Forelimb muscle (tissue), 1 donor: ENCODE measurements at places on chromosomes 7 and 10.
A peak's percentile ranks its signal among the peaks of the same experiment; 100 is the strongest.

- DNase-seq: no peak
These were observed 12.6 kb downstream of the PTEN start for GRCh38 chr10:87875929-87876571.

DNA sequence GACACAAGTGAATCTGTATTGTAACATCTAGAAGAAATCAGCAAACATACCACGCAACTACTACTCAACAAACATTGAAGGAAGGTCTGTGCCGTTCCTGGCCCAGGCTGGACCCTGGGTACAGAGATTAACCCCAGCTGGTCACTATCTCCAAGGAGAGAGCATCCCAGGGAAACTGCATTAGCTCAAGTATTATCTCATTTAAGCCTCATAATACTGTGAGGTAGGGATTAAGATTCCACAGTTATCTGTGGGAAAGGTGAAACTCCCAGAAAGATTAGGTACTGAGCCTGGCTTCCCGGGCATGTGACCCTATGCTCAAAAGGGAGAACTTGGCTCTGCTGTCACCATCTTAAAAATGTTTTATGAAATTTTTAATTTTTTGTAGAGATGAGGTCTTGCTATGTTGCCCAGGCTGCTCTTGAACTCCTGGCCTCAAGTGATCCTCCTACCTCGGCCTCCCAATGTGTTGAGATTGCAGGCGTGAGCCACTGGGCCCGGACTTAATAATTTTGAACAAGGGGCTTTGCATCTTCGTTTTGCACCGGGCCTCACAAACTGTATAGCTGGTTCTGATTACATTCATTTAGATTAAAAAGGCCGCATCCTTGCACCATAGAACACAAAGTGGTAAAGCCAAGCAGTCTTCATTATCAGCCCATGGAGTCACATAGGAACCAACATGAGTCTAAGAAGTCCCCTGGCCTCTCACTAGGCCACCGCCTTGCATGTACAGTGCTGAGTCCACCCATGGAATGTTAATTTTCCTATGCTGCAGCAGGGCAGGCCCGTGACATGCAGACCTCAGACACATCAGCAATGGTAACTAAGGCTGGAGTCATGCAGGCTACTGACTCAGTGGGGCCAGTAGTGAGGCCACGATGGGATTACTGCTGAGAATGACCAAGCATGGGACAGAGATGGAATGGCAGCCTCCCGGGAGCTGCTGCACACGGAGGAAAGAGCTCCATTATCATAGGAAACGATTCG lies 5.5 kb upstream of the CTBP2 start:
- DNase-seq: no peak

- no peak for DNase-seq
These were observed 455 bp downstream of the CUL2 start for GRCh38 chr10:35089611-35090161.

DNA sequence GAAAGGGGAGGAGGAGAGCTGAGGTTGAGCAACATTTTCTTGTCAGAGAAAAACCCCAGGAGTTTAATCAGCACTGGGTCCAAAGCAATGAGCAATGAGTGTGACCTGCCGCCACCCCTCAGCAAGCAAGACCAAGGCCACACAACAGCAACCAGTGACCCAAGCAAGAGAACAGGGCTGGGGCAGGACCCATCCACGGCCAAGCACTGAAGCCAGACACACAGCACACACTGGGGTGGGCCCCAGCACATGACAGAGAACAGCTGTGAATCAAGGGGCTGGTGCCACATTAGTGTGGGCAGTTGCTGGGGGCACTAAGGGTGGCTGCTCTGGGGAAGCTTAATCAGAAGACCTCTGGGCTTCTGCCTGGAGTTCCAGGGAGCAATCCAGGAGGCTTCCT lies 16.2 kb downstream of the TMEM72 start:
- DNase-seq: no peak

- no peak for DNase-seq
These were observed 15.6 kb downstream of the ADAM8 start for GRCh38 chr10:133260895-133261725.

DNA sequence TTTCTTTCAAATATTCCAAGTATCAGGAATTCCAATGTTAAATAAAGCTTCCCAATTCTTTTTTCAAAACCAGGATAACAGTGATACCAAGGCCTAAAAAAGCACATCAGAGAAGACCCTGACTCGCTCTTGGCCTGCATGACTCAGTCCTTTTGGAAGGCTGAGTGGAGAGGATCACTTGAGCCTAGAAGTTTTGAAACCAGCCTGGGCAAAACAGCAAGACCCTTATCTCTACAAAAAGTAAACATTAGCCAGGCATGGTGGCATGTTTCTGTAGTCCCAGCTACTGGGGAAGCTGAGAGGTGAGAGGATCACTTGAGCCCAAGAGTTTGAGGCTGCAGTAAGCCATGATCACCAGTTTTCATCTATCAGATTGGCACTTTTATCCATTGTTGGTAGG lies 18.7 kb downstream of the NFE2L3 start:
- no peak for DNase-seq

GRCh38 chr7:134629445-134629844 lies 17.2 kb upstream of the BPGM start:
- DNase-seq: no peak

GRCh38 chr7:113892818-113893217 lies 26.0 kb downstream of the PPP1R3A start:
- no peak for DNase-seq

- DNase-seq: no peak
These were observed 136.6 kb upstream of the ZNF32 start for GRCh38 chr10:43785252-43785651.

DNA sequence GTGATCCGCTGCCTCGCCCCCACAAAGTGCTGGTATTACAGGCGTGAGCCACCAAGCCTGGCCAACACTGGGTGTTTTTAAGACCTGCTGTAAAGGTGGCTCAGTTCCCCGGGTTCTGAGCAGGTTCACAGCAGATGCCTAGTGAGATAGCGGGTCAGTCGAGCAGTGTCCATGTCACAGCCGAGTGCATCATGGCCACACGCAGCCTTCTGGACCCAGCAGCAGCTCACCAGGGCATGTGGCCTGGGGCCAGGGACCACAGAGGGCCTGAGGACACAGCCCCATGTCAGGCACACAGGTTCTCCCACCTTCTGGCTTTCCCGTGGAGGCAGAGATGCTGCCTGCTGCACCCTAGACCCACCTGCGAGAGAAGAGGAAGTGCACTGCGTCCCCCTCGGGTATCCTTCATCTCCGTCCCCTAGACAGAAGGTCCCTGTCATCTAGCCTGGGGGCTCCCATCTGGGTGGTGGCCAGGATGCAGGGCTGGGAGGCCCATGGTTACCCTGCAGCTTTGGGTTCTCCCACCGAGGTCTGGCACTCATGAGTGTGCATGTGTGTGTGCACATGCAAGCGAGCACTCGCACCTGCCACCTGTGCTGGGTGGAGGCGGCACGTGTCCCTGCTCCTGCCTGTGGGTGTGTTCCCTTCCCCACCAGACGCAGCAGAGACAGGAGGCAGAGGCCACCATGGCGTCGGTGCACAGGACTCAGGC lies 98.6 kb downstream of the NKX6-2 start:
- no peak for DNase-seq

GRCh38 chr10:100468978-100469377 lies 6.2 kb downstream of the WNT8B start:
- DNase-seq: no peak

GRCh38 chr7:137592232-137592896 lies 248.8 kb upstream of the PTN start:
- DNase-seq: peak; percentile 57

- no peak for DNase-seq
These were observed 208.5 kb upstream of the NRP1 start for GRCh38 chr10:33542752-33543505.

GRCh38 chr10:116836083-116836482 lies 13.2 kb upstream of the ENO4 start:
- no peak for DNase-seq

- DNase-seq: no peak
These were observed 81.6 kb downstream of the ARMH3 start for GRCh38 chr10:101974091-101974971.

- DNase-seq: peak; percentile 77
These were observed 98.3 kb downstream of the TMEM130 start for GRCh38 chr7:98771519-98771918.

DNA sequence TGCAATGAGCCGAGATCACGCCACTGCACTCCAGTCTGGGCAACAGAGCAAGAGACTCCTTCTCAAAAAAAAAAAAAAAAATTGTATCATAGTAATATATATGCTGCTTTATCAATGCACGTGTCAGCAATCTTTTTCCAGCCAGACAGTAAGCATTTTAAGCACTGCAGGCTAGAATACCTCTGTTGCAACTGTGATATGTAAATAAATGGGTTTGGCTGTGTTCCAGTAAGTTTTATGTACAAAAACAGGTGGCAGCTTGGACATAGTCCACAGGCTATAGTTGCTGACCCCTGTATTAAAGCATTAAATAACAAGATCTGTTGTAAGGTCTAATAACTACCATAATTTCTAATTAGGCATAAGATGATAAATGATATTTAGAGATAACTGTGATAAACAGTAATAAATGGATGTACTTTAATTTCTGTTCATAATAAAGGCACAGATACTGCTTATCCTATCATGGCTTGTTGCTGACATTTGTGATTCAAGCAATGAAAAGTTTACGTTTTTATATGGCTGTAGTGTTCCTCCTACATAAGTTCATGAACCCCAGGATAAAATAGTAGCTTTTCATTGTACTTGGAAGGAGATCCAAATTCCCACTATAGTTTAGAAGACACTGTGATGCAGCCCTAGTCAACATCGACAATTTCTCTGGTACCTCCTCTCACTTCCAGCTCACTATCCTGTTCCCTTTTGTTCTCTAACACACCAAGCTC lies 161.4 kb downstream of the ELMO1 start:
- no peak for DNase-seq

DNA sequence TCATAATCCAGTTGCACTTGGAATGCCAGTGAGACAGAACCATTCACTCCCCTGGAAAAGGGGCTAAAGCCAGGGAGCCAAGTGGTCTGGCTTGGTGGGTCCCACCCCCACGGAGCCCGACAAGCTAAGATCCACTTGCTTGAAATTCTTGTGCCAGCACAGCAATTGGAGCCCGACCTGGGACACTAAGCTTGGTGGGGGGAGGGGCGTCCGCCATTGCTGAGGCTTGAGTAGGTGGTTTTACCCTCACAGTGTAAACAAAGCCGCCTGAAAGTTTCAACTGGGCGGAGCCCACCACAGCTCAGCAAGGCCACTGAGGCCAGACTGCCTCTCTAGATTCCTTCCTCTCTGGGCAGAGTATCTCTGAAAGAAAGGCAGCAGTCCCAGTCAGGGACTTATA lies 200.7 kb upstream of the NPSR1 start:
- DNase-seq: no peak
